ENCODE measurements at places on chromosomes 12 and 14. TPM values are rescaled to one million over a fixed set of nuclear protein-coding genes. Genes with fewer than 3 reads are reported as not detected.

DNA sequence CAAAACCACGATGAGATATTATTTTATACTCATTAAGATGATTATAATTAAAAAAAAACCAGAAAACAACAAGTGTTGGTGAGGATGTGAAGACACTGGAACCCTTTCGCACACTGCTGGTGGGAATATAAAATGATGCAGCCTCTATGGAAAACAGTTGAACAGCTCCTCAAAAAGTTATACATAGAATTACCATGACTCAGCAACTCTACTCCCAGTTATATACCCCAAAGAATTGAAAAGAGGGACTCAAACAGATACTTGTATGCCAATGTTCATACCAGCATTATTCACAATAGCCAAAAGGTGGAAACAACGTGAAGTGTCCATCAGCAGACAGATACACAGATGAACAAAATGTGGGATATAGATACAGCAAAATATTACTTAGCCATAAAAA lies 53.1 kb downstream of the TAOK3 start:
- H3K4me3 ChIP-seq = no peak overlapping the region
- H3K36me3 ChIP-seq = no peaks in the 10 kb centered on the region
- H3K4me1 ChIP-seq = peaks cover under 1% of the 10 kb centered on the region
- H3K27me3 ChIP-seq = no peaks in the 10 kb centered on the region
- no peak overlapping the region for H3K27ac ChIP-seq

- no peaks in the 10 kb centered on the region for H3K4me1 ChIP-seq
- no peak for DNase-seq
- H3K27ac ChIP-seq = no peak overlapping the region
Measured at GRCh38 chr14:101463566-101464171, 97.6 kb upstream of the DIO3 start.

GRCh38 chr12:4775936-4776335 lies 55.7 kb downstream of the GALNT8 start:
- H3K4me1 ChIP-seq = no peaks in the 10 kb centered on the region
- no peaks in the 10 kb centered on the region for H3K36me3 ChIP-seq
- H3K4me3 ChIP-seq = no peak overlapping the region
- H3K27ac ChIP-seq = no peak overlapping the region

DNA sequence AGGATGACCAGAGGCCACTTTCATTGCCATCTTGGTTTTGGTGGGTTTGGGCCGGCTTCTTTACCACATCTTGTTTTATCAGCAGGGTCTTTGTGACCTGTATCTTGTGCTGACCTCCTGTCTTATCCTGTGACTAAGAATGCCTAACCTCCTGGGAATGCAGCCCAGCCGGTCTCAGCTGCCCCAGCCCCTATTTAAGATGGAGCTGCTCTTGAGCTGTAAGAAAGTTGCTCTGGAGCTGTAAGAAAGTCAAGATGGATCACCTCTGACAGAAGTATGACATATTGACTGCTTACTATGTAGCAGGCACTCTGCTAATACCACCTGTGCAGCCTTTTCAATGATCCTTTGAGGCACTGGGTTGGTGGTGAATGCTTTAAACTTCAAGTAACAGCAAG lies 52.1 kb downstream of the RIN3 start:
- no peaks in the 10 kb centered on the region for H3K27me3 ChIP-seq
- H3K27ac ChIP-seq = no peak overlapping the region
- H3K4me3 ChIP-seq = no peak overlapping the region
- DNase-seq = no peak
- H3K4me1 ChIP-seq = peaks cover 4% of the 10 kb centered on the region

DNA sequence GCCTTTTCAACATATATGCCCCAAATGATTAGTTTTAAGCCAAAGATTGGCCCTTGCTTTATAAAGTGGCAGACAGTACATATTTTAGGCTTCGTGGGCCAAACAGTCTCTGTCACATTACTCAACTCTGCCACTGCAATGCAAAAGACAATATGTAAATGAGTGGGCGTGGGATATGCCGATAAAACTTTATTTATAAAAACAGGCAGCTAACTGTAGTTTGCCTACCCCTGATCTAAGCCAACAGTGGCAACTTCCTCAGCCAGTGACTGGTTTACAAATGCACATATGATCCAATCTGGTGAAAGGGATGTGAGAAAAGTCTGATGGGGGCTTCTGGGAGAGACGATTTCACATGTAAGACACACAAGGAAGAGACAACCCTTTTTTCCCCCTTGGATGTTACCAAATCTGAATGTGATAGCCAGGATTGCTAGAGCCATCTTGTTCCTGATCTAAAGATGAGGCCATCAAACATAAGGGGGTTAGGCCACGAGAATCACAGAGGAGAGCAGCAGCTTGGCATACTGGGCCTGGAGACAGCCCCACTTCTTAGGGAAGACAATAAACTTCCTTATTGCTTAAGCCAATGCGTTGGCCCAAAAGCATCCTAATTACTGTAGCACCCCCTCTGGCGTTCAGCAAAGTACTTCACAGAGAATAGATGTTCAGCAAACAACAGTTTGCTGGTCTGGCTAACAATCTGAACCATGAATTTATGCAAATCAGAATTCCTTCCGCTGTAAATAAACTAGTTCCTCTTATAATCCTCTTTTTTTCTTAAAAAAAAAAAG lies 75.2 kb upstream of the TMCC3 start:
- DNase-seq = no peak
- H3K4me1 ChIP-seq = no peaks in the 10 kb centered on the region
- no peaks in the 10 kb centered on the region for H3K36me3 ChIP-seq
- H3K27me3 ChIP-seq = no peaks in the 10 kb centered on the region

- no peaks in the 10 kb centered on the region for H3K36me3 ChIP-seq
- H3K27ac ChIP-seq = no peak overlapping the region
- no peak for DNase-seq
- H3K4me1 ChIP-seq = peaks cover 8% of the 10 kb centered on the region
Measured at GRCh38 chr14:32940066-32940651, 1.5 kb downstream of the NPAS3 start.

- no peaks in the 10 kb centered on the region for H3K36me3 ChIP-seq
- no peaks in the 10 kb centered on the region for H3K4me1 ChIP-seq
- H3K4me3 ChIP-seq = no peak overlapping the region
- H3K27ac ChIP-seq = no peak overlapping the region
- no peak for DNase-seq
Measured at GRCh38 chr14:90626550-90626949, 189.7 kb downstream of the TTC7B start.

DNA sequence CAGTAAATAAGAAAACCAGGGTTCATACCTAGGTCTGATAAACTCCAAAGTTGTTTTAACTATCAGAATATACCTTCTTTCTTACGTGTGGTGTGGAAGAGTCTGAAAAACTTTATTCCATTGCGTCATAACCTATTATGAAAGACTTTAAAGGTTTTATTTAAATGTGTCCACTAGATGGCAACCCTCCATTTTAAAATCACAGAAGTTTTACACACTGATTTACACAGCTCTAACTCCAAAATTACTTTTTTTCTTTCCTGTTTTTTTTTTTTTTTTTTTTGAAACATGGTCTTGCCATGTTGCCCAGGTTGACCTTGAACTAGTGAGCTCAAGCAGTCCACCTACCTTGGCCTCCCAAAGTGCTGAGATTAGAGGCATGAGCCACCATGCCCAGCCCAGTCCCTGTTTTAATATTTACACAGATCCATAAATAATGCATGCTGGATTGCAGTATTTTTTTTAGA lies 17.3 kb upstream of the TMPRSS12 start:
- peaks cover 4% of the 10 kb centered on the region for H3K4me1 ChIP-seq
- no peaks in the 10 kb centered on the region for H3K36me3 ChIP-seq

GRCh38 chr12:85484387-85484786 lies 204.4 kb downstream of the ALX1 start:
- no peak overlapping the region for H3K4me3 ChIP-seq
- no peaks in the 10 kb centered on the region for H3K36me3 ChIP-seq
- no peak overlapping the region for H3K27ac ChIP-seq
- H3K4me1 ChIP-seq = no peaks in the 10 kb centered on the region

DNA sequence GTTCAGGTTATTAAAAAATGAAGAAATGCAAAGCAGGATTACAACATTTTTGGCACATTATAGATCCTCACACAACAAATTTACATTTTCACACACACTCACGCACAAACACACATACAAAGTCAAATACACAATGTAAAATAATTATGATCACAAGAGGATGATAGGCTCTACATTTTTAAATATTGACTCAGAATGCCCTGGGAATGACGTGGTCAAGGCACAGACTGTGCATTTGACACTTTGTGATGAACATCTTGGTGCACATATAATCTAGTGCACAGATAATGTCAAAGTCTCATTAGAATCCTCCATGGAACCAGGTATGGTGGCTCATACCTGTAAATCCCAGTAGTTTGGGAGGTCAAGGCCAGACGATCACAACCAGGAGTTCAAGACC lies 49.4 kb downstream of the DPF3 start:
- DNase-seq = no peak
- H3K4me3 ChIP-seq = no peak overlapping the region
- no peaks in the 10 kb centered on the region for H3K27me3 ChIP-seq
- H3K27ac ChIP-seq = no peak overlapping the region

DNA sequence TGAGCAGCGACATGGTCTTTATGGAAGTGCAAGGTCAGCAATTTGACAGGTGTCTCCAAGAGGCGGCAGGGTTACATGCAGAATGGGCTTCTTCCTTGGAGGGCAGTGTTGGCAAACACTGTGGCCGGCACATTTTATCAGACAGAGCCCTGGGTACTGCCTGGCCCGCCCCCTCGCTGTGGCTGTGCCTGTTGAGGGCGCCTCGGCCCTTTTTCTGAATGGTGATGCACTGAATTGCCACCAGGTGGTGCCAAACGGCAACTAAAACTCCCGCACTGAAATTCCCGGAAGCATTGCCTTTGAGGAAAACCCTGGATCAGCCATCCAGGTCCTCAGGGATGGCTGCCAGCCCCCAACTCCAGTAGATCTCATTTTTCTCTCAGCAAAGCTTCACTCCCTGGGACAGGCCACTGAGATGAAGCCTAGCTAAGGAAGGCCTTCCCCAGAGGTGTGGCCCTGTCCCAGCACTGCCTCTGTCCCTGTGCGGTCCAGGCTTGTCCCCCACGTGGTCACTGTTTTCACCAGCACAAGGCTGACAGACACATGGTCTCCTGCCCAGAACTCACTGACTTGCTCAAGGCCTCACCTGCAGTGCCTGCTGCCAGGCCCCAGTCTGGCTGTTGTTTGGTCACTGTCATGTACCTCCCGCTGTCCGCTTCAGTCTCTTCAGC lies 73.6 kb downstream of the TESC start:
- no peak overlapping the region for H3K27ac ChIP-seq

CCT2 gene
- 146 TPM for polyA plus RNA-seq

BMP4 gene
- 1.1 TPM for polyA plus RNA-seq

Measured in CD4-positive, alpha-beta memory T cell (primary cell).